Stimulated activated CD4-positive, alpha-beta T cell treated with anti-CD3 and anti-CD28 coated beads, Interleukin-15, amount 100 ng/mL, for 1 hour (primary cell): ENCODE measurements at places on chromosomes 7 and 10.

GRCh38 chr7:107234436-107234835 lies 65.6 kb downstream of the HBP1 start:
- no peak for DNase-seq

DNA sequence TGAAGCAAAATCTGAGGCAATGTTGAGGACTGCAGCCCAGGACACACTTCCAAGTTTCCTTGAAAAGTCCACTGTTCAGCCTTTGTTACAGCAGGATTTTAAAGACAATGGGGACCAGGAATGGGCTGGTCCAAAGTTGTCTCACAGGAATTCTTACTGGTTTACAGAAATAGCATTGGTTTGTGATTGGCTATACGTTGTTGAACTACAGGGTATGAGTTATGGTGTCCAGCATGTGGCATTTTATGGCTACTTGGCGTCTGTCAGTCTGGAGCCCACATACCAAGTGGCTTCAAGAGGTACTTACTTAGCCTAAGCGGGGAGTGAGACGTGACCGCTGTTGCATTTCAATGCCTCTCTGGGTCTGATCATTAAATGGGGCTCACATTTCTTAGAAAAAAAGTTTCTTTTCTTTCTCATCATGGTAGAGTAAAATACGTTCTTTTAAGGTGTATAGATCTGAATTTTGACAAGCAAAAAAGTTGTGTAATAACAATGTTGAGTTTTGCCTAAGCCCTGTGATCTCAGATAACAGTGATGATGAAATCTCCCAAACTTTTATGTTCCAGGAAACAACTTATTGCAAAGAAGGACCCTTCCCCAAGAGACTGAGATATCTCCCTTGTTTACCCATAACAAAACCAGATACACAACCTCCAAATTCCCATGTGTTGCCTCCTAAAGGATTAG lies 100.0 kb upstream of the TRIM24 start:
- no peak for DNase-seq

DNA sequence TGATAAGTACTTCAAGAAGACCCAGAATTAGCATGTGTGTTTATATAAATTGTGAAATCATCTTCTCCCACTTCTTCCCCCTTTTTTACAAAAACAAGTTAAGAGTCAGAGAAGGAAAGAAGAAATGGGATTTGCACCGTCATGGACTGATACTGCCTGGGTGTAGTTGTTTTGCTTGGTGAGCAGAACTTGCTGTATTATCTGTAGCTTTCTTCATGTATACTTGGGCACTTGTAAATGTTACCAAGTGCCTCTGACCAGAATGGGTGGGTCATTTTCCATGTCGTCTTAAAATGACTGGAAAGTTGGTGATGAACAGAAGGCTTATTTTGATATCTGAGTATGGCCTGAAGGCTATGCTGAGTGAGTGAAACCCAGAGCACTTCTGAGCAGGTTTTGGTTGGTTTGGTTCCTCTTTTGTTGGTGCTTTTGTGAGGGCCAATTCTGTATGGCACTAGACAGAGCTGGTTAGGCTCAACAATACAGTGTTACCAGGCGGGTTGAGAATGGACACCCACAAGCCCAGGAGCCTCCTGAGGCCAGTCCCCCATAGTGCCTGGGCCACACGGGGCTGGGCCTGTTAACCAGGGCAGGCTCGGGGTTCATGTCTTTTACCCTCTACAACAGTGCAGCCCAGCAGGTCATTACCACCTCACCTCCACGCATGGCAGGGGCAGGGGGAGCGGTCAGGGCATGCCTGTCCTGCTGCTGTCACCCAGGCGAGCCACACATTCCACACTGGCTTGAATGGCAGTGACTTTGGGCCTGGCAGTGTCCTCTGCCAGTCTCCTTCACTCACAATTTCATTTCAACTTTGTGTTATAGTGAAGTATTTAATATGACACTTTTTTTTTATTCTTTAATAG lies 115.1 kb downstream of the CCNY start:
- no peak for DNase-seq

DNA sequence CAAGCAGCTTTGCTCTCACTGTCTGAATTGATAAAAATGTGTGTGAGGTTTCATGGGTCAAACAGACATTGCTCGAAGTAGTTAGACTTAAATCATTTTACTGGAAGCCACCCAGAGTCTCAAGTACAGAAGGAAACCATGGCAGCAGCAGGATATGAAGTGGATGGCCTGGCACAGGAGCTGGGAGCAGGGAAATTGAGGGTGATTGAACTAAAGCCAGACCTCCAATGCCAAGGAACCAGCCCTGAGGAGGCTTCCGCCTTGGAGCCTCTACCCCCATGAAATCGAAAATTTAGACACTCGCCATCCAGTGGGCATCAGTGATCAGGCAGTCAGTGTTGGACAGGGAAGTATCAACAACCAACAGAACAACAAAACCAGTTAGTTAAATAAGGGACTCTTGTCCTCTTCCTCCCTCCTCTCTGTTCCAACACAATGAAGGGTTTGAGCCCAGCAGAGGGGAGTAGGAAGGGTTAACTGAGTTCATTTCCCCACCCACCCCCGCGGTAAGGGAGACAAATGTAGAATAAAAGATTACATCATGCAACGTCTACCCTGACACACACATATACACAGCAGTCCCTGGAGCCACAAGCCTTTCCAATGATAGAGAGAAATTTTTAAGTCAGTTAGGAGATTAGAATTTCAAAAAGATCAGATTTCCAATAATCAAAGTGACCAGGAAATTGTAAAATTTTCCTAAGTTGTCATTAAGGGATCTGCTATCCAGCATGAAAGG lies 156.3 kb downstream of the SLC16A9 start:
- DNase-seq: no peak

GRCh38 chr10:63467841-63468240 lies 2.1 kb upstream of the JMJD1C start:
- DNase-seq: no peak

- no peak for DNase-seq
Measured at GRCh38 chr7:69162931-69163670, 435.2 kb upstream of the AUTS2 start.

DNA sequence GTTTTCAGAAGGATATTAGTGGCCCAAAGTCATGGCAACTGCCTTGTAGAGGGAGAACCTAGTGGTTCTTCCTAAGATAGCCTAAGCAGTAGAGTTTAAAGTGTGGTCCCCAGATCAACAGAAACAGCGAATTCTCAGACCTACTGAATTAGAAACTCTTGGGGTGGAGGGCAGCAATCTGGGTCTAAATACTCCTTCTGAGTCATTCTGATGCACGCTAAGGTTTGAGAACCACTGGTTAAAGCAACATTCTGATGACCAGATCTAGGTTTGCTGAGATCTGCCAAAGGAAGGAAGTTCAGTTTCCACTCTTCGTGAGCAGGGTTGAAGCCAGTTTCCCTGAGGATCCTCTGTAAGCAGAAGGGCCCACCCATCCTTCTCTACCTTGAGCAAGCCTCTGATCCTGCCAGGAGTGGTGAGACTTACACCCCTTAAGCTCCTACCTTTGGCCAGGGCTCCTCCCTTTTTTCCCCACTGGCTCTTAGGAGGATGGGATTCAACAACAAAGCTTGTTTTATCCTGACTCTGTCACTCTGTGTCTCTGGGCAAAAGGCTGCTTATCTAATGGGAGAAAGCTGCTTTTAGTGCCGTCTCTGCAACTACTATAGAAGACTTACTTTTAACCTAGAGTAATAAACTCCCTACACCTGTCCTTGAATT lies 26.8 kb upstream of the TRUB1 start:
- no peak for DNase-seq

GRCh38 chr7:57414852-57415251 lies 35.1 kb upstream of the ZNF716 start:
- no peak for DNase-seq

DNA sequence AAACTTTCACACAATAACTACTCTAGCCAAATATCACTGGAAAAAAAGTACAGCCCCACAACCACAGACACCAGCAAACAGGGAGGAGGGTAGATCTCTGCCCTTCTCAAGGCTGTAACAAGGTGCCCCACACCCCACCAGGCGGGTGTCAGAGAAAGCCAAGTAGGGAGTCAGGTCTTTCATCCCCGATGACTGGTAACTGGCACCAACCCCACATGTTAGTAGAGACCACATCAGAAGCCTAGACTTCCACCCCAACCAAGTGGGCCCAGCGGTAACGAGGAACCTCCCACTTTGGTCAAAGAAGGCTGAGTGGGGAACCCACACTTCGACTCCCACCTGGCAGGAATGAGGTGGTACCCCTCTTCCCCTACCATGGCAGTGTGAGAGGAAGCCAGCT lies 16.4 kb upstream of the RUFY2 start:
- no peak for DNase-seq

- no peak for DNase-seq
Measured at GRCh38 chr10:43878386-43878785, 229.7 kb upstream of the ZNF32 start.

- DNase-seq: no peak
Measured at GRCh38 chr10:113648478-113648877, 15.4 kb downstream of the NRAP start.

- peak; percentile 63 for DNase-seq
Measured at GRCh38 chr10:59808896-59809643, 55.8 kb upstream of the MRLN start.

DNA sequence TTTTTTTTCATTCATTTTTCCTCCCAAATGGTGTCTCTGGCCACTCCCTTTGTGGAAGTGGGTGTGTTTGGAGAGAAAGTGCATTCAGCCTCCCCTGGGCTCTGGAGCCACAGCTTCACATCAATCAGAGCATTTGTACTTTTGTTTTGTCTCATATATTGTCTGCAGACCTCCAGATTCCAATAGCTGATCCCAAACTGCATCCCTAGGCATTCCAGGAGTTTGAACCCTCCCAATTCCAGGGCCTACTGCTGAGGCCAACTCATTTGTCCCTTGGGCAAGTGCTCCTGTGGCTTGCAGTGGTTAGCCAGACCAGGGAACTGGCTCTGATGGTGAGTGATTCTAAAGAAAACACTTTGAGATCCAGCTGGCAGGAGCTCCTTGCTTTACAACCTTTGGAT lies 163.3 kb downstream of the IPMK start:
- no peak for DNase-seq

DNA sequence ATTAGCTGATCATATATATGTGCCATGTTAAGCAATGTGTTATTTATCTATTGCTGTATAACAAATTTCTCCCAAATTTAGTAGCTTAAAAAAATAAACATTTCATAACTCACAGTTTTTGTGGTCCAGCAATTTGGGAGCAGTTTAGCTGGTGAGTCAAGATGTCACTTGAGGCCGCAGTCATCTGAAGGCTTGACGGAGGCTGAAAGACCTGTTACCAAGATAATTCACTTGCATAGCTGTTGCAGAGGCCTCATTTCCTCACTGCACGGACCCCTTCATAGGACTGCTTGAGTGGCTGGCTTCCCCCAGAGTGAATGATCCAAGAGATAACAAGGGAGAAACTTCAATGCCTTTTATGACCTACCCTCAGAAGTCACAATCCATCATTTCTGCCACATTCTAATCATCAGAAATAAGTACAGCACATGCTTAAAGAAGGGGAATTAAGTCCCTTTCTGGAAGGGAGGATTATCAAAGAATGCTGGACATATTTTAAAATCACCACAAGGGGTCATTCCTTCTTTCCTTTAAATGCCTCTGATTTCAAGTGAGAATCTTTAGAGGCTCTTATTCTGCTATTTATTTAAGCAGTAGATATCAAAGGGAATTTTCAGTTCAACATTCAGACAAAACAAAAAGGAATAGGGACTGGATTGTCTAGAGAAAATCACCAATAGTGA lies 10.5 kb upstream of the SRPK2 start:
- no peak for DNase-seq

DNA sequence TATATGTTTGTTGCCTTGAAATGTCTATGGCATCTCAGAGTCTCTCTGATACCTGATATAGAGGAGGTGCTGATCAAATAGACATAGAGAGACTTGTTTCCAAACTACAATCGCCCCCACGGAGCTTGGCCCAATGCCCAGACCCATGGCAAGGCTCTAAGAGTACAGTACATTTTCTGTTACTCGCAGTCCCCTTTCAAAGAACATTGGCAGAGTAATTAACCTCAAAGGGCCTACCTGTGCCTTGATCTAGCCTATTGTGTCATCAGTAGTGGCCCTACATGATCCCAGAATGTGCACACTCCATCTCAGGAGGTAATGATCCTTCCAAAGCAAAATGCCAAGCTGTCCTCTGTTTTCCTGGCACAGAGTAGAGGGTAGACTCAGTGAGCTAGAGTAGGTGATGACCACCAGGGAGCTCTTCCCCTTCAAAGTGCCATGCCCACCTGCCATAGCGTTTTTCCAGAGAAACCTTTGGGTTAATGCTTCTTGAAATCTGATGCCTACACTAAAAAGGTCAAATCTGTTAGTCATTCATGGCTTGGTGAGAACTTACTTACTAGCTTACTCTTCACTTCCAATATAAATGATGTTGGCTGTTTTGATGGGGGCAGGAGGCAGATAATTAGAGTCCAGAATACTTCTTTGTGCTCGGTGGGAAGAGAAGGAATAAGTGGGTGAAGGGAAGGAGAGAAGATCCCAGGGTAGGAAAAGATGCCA lies 41.2 kb upstream of the ACSL5 start:
- no peak for DNase-seq

DNA sequence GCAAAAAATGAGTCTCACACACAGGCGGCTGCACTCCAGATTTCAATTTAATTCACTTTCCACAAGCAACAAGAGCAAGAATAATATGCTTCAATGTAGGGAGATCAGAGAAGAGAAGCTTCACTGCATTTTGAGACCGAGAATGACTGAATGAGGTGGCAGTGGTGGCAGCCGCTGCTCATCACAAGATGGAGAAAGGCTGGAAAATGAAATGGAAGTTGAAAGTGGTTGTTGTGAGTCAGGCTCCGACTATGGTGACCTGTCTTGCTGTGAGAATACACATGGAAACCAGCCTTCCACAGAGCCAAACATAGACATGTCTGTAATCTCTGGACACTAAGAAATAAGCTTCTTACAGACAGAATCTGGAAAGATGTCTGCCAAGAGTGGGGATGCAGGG lies 499.6 kb upstream of the LRRN3 start:
- DNase-seq: no peak

DNA sequence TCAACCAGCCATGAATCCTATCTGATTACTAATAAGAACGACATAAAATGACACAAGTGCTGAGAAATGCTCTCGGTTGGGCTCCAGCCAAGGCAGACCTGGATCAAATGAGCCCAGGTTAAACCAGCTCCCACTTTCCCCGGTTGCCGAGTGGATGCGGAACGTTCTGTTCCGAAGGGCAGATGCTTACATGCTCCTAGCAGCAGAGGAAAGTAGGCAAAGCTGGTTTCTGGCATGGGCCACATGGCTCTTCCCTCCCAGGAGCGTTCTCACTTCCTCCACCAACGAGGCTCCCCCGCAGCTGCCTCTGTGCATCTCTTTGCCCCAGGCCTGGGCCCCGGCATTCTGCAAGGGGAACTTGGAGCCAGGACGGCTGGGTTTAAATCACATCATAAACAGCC lies 61.8 kb upstream of the SDK1 start:
- DNase-seq: no peak

GRCh38 chr7:75689246-75690099 lies 49.3 kb downstream of the HIP1 start:
- no peak for DNase-seq

DNA sequence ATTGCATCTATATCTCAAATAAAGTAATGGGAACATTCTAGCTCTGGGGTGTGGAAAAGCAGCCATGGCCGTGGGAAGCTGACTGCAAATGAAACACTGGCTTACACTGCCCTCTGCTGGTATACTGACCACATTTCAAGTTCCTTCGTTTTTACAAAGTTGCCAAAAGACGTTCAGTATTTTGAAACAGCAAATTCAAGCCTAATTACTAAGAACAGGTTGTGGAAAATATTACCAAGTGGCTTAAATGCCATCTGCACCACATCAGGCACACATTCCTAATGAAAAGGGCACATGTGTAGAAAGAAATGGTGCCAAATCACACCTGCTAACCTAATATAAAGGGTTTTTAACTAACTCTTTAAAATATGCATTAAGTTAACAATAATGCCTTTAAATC lies 83.9 kb downstream of the JAZF1 start:
- DNase-seq: no peak
